ENCODE measurements at places on chromosomes 12 and 14.

DNA sequence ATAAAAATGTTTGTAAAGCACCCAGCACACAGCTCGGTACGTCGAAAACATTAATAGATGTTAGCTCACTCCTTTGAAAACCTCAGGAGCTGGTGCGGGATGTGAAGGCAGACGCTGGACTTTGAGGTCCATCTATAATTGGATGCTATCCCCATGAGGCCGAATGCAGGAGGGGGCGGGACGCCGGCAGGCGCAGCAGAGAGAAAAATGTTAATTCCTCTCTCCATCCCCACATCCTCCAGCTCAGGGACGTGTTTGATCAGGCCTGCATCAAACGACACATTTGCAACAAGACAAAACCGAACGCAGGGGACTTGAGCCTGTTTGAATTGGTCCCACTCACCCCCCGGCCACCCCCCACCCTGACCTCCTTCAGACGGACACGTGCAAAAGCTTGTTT, 231.0 kb downstream of the RBM19 start:
- no peak for DNase-seq
- H3K36me3 ChIP-seq = no peaks in the 10 kb centered on the region
- H3K4me3 ChIP-seq = no peak overlapping the region
- H3K27ac ChIP-seq = no peak overlapping the region
- no peaks in the 10 kb centered on the region for H3K4me1 ChIP-seq
- peaks cover 3% of the 10 kb centered on the region for H3K27me3 ChIP-seq

- no peaks in the 10 kb centered on the region for H3K27me3 ChIP-seq
- no peak overlapping the region for H3K4me3 ChIP-seq
- no peak for DNase-seq
- no peaks in the 10 kb centered on the region for H3K4me1 ChIP-seq
- no peaks in the 10 kb centered on the region for H3K36me3 ChIP-seq
Observed at GRCh38 chr14:63275611-63276010, 43.1 kb downstream of the GPHB5 start.

DNA sequence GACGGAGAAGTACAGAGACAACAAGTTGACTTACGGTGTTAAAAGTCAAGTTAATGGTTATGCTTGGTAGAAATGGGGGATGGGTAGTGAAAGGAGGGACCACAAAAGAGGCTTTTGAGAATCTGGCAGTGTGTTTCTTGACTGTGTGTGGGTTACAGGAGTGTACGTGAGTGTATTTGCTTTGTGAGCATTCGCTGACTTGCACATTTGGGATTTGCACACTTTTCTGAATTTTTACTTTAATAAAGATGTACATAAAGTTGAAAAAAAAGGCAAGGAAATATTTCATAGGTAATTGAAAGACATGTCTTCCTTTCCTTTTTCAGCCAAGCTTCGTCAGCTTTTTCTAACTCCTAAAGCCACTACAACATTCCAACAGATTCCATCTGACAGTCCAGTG, 28.6 kb upstream of the CCDC91 start:
- H3K4me1 ChIP-seq = peaks cover 3% of the 10 kb centered on the region
- no peaks in the 10 kb centered on the region for H3K27me3 ChIP-seq
- no peak for DNase-seq
- no peak overlapping the region for H3K27ac ChIP-seq
- H3K36me3 ChIP-seq = no peaks in the 10 kb centered on the region
- no peak overlapping the region for H3K4me3 ChIP-seq

DNA sequence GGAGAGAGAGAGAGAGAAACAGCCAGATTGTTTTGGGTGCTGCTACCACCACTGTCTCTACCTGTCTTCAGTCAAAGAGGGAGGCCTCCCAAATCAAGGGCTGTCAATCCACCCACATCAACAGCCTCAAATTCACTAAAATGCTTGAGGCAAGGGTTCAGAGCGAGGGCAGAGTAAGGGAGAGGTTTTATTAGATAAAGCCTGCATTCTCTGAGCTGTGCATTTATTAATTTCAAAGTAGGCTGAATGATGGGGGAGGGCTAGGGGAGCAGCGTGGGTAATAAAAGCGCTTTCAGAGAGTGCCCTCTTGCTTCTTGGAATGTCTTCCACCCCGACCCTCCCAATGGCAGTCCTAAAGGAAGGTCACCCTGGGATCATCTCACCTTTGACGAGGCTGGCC, 636.5 kb upstream of the TBX3 start:
- DNase-seq = no peak
- H3K4me1 ChIP-seq = peaks cover 7% of the 10 kb centered on the region
- H3K36me3 ChIP-seq = no peaks in the 10 kb centered on the region
- no peak overlapping the region for H3K4me3 ChIP-seq
- H3K27ac ChIP-seq = no peak overlapping the region
- H3K27me3 ChIP-seq = no peaks in the 10 kb centered on the region

DNA sequence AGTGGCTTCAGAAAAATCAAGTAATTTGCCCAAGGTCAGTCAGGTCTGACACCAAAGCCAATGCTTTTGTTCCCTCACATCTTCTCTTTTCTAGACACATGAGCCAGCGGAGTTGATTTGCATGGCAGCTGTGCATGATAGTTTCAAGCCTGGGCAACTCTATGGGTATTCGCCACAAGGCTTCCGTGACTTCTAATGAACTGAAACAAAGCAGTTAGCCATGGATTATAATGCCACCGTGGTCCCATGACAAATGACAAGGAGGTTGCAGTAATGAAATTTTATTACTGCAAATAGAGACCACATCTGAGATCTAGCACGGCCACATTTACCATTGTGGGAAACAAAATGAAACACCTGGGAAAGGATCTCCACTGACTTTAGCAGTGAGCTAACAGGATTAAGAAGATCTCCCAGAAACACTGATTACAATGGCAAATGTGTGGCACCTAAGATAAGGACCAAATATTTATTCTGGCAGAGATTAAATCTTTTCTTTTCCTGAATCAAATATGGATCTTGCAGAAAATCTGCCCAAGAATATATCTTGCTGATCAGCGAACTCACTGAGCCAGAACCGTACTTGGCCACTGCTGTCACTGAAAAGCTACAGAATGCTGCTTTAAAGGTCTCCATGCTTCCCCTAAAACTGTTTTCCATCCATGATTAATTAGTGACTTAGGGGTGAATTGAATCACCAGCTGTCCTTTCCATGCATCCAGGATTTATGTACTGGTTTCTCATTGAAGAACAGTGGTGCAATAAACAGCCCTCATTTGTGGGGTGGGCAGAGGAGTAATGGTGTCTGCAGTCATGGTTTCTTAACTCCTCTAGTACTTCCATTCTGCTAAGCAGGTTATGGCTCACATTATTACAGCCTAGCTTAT, 551.0 kb downstream of the DIO2 start:
- H3K36me3 ChIP-seq = no peaks in the 10 kb centered on the region
- no peaks in the 10 kb centered on the region for H3K27me3 ChIP-seq
- DNase-seq = no peak
- no peak overlapping the region for H3K27ac ChIP-seq

DNA sequence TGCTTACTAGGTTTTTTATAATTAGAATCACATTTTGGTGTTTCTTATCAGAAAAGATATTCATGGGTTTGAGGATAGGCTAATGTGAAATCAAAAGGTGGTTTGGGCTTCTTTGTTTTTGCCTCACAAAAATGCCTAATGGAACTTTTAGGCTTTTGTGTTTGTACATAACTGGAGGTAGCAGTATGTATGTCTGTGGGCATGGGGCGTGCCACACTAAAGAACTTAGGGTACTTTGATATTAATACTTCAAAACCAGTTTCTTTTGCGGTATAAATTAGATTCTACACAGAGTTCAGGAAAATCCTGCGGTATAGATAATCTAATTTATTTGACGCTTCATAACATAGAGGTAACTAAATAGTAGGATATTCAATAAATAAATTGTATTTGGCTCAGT, 1.9 kb downstream of the ETV6 start:
- peak overlapping the region; percentile 98 for H3K27ac ChIP-seq
- H3K4me1 ChIP-seq = peaks cover 7% of the 10 kb centered on the region
- DNase-seq = no peak

- H3K27me3 ChIP-seq = no peaks in the 10 kb centered on the region
- H3K36me3 ChIP-seq = no peaks in the 10 kb centered on the region
- H3K4me1 ChIP-seq = no peaks in the 10 kb centered on the region
- H3K4me3 ChIP-seq = no peak overlapping the region
- no peak overlapping the region for H3K27ac ChIP-seq
- no peak for DNase-seq
Observed at GRCh38 chr12:48489012-48489411, 6.7 kb downstream of the C12orf54 start.

- no peak overlapping the region for H3K4me3 ChIP-seq
- H3K27me3 ChIP-seq = no peaks in the 10 kb centered on the region
- no peak for DNase-seq
- H3K4me1 ChIP-seq = no peaks in the 10 kb centered on the region
- H3K27ac ChIP-seq = no peak overlapping the region
Observed at GRCh38 chr14:24924544-24924943, 125.4 kb downstream of the STXBP6 start.

- no peak overlapping the region for H3K4me3 ChIP-seq
- DNase-seq = no peak
- H3K27me3 ChIP-seq = peaks cover 23% of the 10 kb centered on the region
- H3K27ac ChIP-seq = no peak overlapping the region
Observed at GRCh38 chr12:52676163-52676562, 4.0 kb downstream of the KRT1 start.

- DNase-seq = no peak
- H3K27ac ChIP-seq = peak overlapping the region; percentile 48
- H3K27me3 ChIP-seq = no peaks in the 10 kb centered on the region
- H3K4me1 ChIP-seq = no peaks in the 10 kb centered on the region
- H3K36me3 ChIP-seq = no peaks in the 10 kb centered on the region
Observed at GRCh38 chr12:109346920-109347319, 780 bp upstream of the MYO1H start.

- H3K27ac ChIP-seq = no peak overlapping the region
- peaks cover 4% of the 10 kb centered on the region for H3K27me3 ChIP-seq
- H3K36me3 ChIP-seq = peaks cover 3% of the 10 kb centered on the region
- no peaks in the 10 kb centered on the region for H3K4me1 ChIP-seq
- no peak for DNase-seq
- no peak overlapping the region for H3K4me3 ChIP-seq
Observed at GRCh38 chr14:23345987-23346692, 6.5 kb downstream of the SLC22A17 start.

DNA sequence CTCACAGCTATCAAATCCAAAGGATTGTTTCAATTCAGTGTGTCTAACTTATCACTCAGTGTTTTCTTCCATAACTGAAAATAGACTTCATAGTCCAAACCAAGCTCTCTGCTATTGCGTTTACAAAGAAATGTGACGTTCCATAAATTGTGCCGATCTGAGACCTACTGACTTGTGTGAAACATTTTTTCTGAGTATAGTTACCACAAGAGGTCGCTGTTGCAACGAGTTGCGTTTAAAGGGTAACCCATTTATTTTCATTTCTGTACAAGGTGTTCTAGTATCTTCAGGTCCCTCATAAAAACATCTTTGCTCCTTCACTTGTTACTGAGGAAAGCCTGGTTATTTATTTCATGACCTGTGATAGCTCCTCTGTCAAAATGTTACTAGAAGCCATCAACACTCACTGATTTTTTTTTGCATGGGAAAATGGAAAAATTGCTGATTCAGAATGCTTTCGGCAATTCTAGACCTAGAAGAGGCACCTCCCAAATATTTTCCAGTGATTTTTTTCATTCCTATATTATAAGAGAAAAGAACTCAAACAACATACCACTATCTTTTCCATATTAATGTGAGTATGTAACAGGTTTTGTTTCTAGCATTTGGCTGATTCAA, 60.9 kb upstream of the OR4E1 start:
- H3K27ac ChIP-seq = no peak overlapping the region
- no peaks in the 10 kb centered on the region for H3K36me3 ChIP-seq
- no peaks in the 10 kb centered on the region for H3K27me3 ChIP-seq
- DNase-seq = peak; percentile 9
- H3K4me1 ChIP-seq = no peaks in the 10 kb centered on the region
- H3K4me3 ChIP-seq = no peak overlapping the region

DNA sequence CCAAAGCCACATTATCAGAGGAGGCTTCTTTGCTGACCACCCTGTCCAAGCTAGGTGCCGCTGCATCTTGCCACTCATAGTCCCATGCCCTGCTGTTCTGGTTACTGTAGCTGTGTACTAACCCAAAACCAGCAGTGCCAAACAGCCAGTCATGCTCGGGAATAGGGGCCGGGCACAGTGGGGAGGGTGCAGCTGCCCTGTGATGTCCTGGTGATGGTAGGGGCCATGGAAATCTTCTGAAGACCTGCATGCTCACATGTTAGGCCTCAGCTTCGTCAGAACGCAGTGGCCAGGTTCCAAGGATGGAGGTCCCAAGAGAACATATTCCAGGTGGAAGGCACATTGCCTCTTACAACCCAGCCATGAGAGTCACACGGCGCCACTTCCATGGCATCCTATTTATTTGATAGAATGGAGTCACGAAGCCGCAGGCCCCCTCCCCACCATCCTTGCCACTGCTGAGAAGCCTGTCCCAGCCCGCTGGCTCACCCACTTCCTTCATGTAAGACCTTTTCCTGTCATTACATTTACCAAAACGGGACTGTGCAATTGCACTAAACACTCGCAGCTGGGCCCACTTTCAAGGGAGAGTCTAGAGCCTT, 48.5 kb downstream of the FAM222A start:
- no peaks in the 10 kb centered on the region for H3K36me3 ChIP-seq
- no peak overlapping the region for H3K27ac ChIP-seq
- H3K4me3 ChIP-seq = no peak overlapping the region
- DNase-seq = no peak
- no peaks in the 10 kb centered on the region for H3K4me1 ChIP-seq
- no peaks in the 10 kb centered on the region for H3K27me3 ChIP-seq

DNA sequence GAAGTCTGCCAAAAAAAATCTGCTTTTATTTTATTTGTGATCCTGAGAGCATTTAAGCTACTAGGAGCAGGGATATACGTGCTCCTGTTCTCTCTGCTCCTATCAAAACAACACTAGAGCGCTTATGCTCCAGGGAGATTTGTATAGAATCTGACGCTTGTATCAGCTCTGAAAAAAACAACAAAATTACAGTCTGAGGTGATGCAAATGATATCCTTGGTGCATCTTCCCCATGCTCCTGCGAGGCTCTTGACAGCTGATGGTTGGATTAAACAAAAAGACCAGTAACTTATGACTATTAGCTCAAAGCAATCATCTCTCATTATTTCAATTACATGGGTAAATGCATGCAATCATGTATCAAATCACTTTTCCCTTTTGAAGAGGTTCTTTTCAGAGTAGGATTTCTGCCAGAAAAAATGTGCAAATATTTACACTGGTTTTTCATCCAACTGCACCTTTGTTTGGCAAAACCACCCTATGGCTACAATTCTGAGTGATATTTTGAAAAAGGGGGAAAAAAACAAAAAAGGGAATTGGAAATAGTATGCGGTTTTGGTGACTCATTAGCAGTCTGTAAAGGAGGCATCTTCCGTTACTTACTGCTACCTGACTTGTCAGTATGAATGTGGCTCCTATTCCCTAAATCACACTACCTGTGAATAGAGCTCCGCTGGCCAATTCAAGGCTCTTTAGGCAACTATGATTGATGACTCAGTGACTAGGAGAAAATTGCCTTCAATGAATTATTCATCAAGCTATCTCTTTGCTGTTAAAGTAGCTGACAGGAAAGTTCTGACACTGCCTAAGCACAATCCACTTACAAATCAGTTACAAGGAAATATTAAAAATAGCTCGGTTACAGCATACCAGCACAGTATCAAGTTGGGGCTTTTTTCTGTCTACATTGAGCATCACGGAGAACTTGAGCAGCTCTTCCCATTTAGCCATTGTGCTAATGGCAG, 450.0 kb downstream of the FOXG1 start:
- no peak overlapping the region for H3K27ac ChIP-seq
- H3K27me3 ChIP-seq = peaks cover 3% of the 10 kb centered on the region
- H3K4me3 ChIP-seq = no peak overlapping the region

- H3K27ac ChIP-seq = peak within 1 kb of the TSS; percentile 9
- peaks cover 17% of the 10 kb centered on the region for H3K4me1 ChIP-seq
- no peaks in the 10 kb centered on the region for H3K27me3 ChIP-seq
- H3K4me3 ChIP-seq = no peak within 1 kb of the TSS
- no peaks in the 10 kb centered on the region for H3K36me3 ChIP-seq
Observed at GRCh38 chr14:32329146-32329545, at the start of gene AKAP6. Gene AKAP6, plus strand, starts transcription at chr14:32329298. Its CDS starts 104,196 bp downstream, at chr14:32433494.
